AG04450 (cell line): ENCODE measurements at places on chromosomes 12 and 14. TPM values are rescaled to one million over a fixed set of nuclear protein-coding genes. Genes with fewer than 3 reads are reported as not detected.

PPTC7 gene
- 9.3 and 11.4 TPM in 2 replicates for polyA plus RNA-seq

AVPR1A gene
- not detected in 2 replicates for polyA plus RNA-seq

MAP1LC3B2 gene
- polyA plus RNA-seq: 3.1 and 3.8 TPM in 2 replicates

ACVR1B gene
- polyA plus RNA-seq: 16.4 and 16.6 TPM in 2 replicates

DACT1 gene
- 6.1 and 6.2 TPM in 2 replicates for polyA plus RNA-seq

PPM1H gene
- polyA plus RNA-seq: 0.12 and 0.19 TPM in 2 replicates

BICDL1 gene
- not detected in 2 replicates for polyA plus RNA-seq

CDH24 gene
- polyA plus RNA-seq: 10.1 and 11.0 TPM in 2 replicates

MAP3K9 gene
- 0.22 and 0.24 TPM in 2 replicates for polyA plus RNA-seq

PZP gene
- polyA plus RNA-seq: not detected in 2 replicates

PTCSC3 gene
- polyA plus RNA-seq: not detected in 2 replicates

SLC5A8 gene
- not detected in 2 replicates for polyA plus RNA-seq

TPH2 gene
- polyA plus RNA-seq: 0.04 TPM in 1 of 2 replicates, not detected in the other

COCH gene
- 0.17 and 0.19 TPM in 2 replicates for polyA plus RNA-seq

ADSS1 gene
- 2.8 and 4.2 TPM in 2 replicates for polyA plus RNA-seq

LPAR5 gene
- not detected in 2 replicates for polyA plus RNA-seq

ACOT6 gene
- polyA plus RNA-seq: not detected in 2 replicates

ACACB gene
- polyA plus RNA-seq: 2.8 and 3.2 TPM in 2 replicates

SERPINA10 gene
- polyA plus RNA-seq: not detected in 2 replicates

NEUROD4 gene
- not detected in 2 replicates for polyA plus RNA-seq

TESPA1 gene
- not detected in 2 replicates for polyA plus RNA-seq

PIWIL1 gene
- not detected in 2 replicates for polyA plus RNA-seq

ATP23 gene
- polyA plus RNA-seq: 8.8 and 13.1 TPM in 2 replicates

KLRD1 gene
- 0.11 and 0.33 TPM in 2 replicates for polyA plus RNA-seq

TRIM9 gene
- polyA plus RNA-seq: 0.02 and 0.06 TPM in 2 replicates

APOF gene
- polyA plus RNA-seq: not detected in 2 replicates

PRB2 gene
- polyA plus RNA-seq: not detected in 2 replicates

CISTR gene
- not detected in 2 replicates for polyA plus RNA-seq

KCNA1 gene
- not detected in 2 replicates for polyA plus RNA-seq

LMNTD1 gene
- 0.57 TPM in 2 replicates for polyA plus RNA-seq

ZC3H14 gene
- 99.8 and 102 TPM in 2 replicates for polyA plus RNA-seq

MFAP5 gene
- 0.36 and 0.60 TPM in 2 replicates for polyA plus RNA-seq

TAS2R9 gene
- polyA plus RNA-seq: not detected in 2 replicates

OTUB2 gene
- 2.1 and 2.3 TPM in 2 replicates for polyA plus RNA-seq

GALC gene
- polyA plus RNA-seq: 13.0 and 18.2 TPM in 2 replicates

CCDC177 gene
- polyA plus RNA-seq: not detected in 2 replicates

BATF gene
- not detected in 2 replicates for polyA plus RNA-seq

INSM2 gene
- polyA plus RNA-seq: not detected in 2 replicates
